CD8-positive, alpha-beta T cell (primary cell): ENCODE measurements at places on chromosomes 13 and 19.
A peak's percentile ranks its signal among the peaks of the same experiment; 100 is the strongest.

DNA sequence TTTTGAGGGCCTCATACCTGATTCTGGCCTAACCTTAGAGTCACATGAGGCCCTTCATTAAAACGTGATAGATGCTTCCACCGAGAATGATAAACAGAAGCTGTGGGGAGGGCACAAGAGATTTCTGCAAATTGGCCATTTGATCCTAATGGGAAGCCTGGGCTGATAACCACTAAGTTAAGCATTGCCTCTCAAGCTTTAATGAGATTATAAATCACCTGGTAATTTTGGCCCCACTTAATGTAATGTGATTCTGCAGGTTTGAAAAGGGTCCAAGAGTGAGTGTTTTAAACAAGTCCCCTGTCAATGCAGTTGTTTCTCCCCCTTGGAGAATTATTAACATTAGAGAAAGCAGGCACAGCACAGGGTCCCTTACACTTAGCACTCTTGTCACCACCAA, 42.0 kb downstream of the ZNF486 start:
- no peak for DNase-seq

- no peak for DNase-seq
These were observed 360.5 kb downstream of the KCNRG start for GRCh38 chr13:50375792-50376191.

GRCh38 chr19:49344505-49345423, 9.6 kb downstream of the CD37 start:
- DNase-seq = no peak

DNA sequence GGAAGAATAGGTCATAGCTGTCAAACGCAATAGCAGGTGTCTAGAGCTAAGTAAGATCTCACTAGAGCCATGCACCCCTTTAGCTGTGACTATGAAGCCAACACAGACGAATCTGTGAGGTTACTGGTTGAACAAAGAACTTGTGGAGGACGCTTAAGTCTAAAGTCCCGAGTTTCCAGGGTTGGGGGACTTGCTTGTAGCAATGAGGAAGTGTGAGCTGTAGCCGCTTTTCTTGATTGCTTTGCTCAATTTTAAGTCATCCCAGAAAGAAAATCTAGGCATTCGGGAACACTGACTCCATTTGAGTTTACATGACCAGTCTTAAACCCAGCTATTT, 1.6 kb downstream of the GPC5 start:
- no peak for DNase-seq

DNA sequence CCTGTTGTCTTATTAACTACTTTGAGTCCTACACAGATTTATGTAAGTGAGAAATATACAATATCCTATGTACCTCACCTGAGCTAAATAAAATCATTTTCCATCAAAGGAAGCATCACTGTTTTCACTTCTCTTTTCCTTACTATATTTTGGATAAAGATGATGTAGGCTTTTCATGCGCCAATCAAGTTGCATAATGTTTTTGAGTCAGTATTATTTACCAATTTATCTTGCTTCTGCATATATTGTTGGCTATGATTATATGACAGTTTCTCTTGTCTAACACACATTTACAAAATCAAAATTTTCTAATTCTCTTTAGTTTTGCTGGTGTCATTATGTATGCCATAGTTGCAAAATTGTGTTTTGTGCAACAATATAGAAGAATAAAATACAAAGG, 67.9 kb upstream of the FRY start:
- DNase-seq = no peak

DNA sequence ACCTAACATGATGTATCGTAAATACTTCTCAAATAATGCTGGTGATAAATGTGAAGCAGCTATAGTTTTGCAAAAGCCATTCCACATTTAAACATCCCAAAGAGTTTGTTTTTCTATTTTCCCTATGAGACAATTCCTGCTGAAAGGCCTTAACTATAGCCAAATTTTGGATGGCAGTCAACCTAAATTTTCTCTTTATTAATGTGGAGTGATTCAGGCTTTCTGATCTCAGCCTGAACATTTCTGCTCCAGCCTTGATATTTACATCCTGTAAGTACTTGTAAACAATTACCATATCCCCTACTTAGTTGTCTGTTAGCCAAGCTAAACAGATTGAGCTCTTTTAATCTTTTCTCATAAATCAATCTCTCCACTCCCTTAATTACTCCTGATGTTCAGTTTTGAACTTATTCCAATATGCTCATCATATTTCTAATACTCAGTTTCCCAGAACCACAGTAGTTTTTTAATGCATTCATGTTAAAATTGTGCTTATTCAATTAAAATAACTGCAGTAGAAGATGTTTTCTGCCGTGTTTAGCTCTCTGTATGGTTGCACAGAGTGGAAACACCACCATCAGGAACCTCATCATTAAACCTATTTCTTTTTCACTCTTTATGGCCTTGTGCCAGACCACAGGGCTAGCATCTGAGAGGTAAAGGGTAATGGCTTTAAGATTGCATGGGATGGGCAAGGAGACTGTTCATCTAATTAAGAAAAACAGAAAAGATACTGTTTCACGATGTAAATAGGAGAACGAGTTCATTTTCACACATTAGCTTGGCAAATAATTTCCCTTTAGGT, 1235.2 kb upstream of the SLC10A2 start:
- no peak for DNase-seq

GRCh38 chr19:1632462-1633268, 19.8 kb downstream of the TCF3 start:
- DNase-seq = no peak

DNA sequence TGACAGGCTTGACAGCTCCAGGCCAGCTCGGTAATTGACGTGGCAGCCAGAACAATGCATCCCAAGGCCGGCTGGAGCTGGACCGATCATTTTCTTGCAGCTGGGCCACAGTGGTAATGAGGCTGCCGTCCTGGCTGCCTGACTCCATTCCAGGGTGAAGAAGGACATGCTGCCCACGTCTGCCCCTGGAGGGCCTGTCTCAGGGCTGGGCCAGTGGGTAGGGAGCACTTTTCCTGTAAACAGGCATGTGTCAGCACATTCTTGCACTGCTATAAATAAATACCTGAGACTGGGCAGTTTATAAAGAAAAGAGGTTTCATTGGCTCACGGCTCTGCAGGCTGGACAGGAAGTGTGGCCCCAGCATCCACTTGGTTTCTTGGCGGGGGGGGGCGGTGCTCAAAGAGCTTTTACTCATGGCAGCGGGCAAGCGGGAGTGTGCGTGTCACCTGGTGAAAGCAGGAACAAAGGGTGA, 38.1 kb upstream of the KCTD15 start:
- no peak for DNase-seq

GRCh38 chr19:39498798-39499642, at the start of gene DLL3:
DLL3 (plus strand) TSS chr19:39498947; CDS start chr19:39498975, 28 bp downstream.
- peak; percentile 30 for DNase-seq

DNA sequence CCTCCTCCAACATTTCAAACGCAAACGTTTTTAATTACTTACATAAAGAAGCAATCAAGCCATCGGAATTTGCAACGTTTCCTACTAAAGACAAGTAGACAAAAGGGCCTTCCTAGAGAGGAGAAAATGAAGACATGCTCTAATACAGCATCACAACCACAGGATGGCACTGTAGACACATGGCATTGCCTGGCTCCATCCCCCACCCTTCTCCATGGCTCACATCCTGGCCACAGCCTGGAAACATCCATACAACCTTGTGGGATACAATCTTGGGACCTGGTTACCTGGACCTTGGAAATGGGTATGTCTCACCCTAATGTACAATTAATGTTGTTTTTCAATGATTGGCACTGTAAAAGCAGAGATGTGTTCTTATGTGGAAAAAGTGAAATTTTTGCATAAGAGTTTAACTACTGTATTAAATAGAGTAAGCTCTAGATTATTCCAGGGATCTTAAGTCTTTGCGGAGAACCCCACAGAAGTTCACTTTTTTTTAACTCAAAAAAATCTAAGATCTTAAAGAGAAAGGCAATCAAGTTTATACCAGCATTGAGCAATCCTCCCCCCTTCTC, 21.5 kb downstream of the EBPL start:
- DNase-seq = peak; percentile 16

DNA sequence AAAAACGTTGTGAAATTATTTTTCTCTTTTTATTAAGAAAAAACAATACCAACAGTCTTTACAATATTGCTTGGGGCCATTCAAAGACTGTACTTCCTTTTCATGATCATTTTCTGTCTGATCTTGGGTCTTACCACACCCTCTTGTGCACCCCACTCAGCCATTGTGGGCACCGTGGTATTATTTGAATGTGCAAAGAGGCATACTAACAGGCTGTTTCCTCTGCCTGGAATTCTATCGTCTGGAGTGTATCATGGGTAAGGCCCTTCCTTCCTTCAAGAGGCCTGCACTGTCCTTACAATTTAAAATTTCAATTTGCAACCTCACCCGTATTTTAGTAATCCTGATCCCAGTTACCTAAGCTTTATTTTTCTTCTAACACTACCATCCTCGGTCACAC, 76.5 kb downstream of the FGF14 start:
- no peak for DNase-seq

DNA sequence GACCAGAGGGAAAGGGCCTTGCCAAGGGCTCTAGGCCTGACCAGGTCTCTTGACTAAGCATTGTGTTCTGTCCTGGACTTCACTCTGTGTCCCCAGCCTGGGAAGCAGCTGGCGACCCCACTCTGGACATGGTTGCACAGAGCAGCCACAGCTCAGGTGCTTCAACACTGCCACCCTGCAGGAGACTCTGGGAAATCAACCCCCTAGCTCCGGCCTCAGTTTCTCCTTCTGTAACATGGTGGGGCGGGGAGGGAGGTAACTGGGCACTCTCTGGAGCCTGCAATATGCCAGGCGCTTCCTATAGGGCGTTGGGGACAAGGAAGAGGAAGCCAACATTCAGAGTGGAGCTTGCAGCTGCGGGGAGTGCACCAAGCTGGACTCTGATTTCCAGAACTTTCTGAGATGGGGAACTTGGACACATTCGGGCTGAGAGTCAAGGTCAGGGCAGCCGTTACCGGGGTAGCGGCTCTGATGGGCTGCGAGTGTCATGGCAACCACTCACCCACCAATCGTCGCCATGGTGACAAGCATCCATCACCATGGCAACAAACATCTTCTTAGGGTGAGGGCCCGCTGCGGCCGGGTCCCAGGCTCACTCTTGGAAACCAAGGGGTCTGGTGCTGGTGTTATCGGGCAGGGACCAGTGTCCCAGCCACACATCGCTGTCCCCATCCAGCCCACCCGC, 12.8 kb downstream of the F2RL3 start:
- DNase-seq = no peak

DNA sequence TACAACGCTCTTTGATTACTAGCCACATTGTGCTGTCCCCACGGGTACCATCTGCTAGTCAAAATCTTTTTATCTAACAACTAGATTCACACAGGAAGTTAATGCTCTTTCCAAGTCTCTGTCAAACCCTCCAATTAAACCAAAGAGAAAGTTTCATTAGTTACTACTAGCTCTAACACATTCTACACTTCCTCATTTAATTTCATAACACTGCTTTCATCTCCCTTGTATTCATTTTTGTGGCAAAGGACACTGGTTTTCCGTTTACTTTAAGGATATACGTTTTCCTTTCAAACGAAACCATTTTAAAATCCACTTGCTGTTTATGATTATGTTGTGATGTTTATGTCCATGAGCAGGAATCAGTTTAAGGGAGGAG, 5.3 kb downstream of the DYRK1B start:
- DNase-seq = no peak

- DNase-seq = no peak
These were observed 971 bp upstream of the ANKRD10 start for GRCh38 chr13:110915874-110916206.

DNA sequence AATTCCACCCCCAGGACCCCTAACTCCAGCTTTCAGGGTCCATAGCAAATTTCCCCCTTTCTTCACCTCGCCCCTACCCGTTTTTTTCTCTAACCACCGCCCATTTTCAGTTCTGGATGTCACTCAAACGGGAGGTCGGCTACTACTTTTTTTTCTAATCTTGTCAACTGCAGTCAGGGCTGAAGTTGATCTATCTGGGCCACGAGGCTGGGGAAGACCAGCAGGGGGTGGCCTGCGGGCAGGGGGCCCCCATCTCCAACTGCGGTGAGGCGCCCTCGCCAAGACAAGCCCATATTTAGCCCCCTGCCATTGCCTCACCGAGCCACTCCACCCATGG, 748 bp downstream of the LHFPL6 start:
- DNase-seq = peak; percentile 7

- no peak for DNase-seq
These were observed 67.8 kb downstream of the ZNF728 start for GRCh38 chr19:22935151-22935550.

DNA sequence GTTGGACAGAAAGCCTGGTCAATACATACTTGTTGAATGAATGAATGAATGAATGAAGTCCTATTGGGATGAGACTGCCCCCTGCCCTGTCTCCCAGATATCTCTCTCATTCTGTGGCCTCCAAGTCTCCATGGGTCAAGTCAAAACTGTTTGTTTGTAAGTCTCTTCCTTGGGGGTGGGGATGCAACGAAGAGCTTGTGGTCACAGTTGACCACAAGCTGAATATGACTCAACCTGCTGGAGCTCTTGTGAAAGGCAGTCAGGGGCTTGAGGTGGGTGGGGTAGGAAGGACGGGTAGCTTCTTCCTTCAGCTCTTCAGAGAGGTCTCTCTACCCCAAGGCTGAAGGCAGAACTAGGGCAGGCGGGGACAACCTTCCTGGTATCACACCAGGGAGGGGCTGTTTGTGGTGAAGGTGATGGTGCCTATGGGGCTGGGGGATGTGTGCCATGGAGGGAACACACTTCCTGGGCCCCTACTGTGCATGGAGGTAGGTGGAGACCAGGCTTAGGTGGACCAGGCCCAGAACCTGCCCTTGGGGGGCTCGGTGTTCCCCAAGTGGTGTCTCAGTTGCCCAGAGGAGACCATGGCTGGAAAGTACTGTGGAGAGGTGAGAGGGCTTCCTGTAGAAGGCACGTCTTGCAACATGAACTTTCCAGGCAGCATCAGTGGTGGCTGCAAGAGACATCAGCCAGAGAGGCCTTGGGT, 8.0 kb downstream of the MYO1F start:
- peak; percentile 69 for DNase-seq

DNA sequence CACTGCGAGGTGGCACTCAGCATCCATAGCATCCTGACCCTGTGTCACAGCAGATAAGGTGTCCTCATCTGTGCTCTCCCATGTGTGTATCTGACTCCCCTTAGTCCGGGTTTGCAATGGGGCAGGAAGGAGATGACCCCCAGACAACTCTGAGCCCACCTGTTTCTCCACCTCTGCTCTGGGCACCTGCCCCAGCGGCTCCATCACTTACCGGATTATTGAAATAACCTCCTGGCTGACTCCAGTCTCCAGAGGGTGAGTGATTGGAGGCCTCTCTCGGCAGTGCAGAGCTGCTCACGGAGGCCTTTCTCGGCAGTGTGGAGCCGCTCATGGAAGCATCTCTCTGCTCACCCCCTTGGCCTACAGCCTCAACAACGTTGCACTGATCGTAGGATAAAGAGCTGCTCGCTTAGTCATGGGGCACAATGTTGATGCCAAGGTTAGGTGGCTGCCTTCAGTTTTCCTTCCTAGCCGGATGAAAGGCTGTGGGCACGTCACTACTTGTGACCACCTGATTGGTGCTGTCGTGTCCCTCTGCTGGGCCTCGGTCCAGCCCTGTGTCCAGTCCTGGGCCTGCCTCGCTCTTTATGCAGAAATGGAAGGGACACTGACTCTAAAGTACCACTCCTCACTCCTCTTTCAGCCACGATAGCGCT, 67.6 kb downstream of the TEX29 start:
- no peak for DNase-seq
